Stimulated activated CD8-positive, alpha-beta memory T cell treated with anti-CD3 and anti-CD28 coated beads, Interleukin-2, amount 100 ng/mL, for 1 hour (primary cell): ENCODE measurements at places on chromosomes 5 and 9.

GRCh38 chr5:174198541-174198940 lies 153.0 kb downstream of the NSG2 start:
- DNase-seq: no peak

DNA sequence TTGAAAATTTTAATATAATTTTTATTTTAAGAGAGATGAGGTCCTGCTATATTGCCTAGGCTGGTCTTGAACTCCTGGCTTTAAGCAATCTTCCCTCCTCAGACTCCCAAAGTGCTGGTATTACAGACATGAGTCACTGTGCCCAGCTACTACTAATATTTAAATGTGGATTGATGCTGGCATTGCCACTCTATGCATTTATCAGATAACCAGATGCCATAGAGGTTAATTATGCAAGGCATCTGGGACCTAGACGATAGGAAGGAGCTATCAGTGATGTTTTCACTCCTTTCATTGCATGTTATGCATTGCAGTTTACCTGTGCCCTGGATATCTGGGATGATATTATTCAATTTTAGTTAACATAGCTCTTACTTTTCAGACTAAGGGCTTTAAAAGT lies 127.0 kb downstream of the RPS23 start:
- no peak for DNase-seq

- DNase-seq: no peak
These were observed 73.8 kb downstream of the AMBP start for GRCh38 chr9:114004221-114004716.

GRCh38 chr5:67453111-67453905 lies 256.7 kb upstream of the CD180 start:
- DNase-seq: no peak

GRCh38 chr5:16679190-16679589 lies 62.4 kb upstream of the RETREG1 start:
- DNase-seq: no peak

DNA sequence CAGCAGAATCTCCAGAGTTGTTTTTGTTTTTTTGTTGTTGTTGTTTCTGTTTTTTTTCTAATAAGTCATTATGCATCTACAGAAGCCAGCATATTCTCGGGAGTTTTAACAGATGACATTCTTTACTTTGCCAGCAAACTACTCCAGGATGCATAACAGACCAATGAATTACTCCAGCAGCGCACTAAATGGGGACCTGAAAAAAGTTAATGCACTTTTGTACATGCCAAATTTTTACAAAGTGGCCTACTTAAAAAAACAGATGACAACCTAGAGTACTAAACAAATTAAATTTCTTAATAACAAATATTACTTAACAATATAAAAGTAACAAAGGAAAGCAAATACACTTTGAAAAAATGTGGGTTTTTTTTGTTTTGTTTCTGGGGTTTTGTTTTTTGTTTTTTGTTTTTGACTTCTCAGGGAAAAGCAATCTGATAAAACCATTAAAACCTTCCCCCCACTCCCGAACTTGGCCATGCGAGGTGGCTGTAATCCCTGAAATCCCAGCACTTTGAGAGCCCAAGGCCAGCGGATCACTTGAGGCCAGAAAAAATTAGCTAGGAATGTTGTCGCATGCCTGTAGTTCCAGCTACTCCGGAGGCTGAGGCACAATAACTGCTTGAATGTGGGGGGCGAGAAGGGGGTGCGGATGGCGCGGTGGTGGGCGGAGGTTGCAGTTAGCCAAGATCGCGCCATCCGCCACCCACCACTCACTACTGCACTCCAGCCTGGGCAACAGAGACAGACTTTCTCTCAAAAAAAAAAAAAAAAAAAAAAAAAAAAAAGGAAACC lies 352.4 kb downstream of the CETN3 start:
- no peak for DNase-seq

GRCh38 chr5:113354055-113354454 lies 80.7 kb downstream of the TSSK1B start:
- no peak for DNase-seq

- DNase-seq: no peak
These were observed 96.7 kb upstream of the MEF2C start for GRCh38 chr5:88979726-88980125.

GRCh38 chr5:140336388-140336787 lies 10.0 kb downstream of the HBEGF start:
- DNase-seq: no peak

DNA sequence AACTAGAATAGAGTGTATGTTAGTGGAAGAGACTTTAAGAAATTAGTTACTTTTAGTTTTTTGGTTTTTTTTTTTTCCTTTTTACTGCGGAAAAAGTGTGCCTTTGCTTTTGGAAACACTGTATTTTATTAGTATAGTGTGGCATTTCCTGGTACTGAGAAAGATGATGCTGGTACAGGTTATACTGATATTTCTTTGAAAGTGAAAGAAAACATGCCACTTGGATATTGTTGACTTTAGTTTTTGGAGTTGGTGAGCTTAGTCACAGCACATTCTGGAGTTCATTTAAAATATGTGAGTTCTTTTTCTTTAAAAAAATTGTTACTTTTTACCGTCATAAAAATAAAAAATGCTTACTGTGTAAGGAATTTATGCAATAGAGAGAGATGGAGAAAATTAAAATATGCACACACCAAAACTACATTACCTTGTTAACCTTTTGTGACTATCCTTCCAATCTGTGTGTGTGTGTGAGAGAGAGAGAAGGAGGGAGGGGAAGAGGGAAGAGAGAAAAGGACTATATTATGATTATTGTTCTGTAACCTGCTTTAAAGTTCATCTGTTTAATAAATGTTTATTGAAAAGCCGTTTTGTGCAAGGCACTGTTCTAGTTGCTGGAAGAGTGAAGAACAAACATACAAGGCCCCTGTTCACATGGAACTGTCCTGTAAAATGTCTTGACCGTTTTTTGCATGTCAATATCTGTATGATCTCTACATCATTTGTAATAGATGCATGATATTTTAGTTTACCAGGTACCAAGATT lies 1.9 kb downstream of the UGCG start:
- no peak for DNase-seq

- no peak for DNase-seq
These were observed 2.3 kb downstream of the ALAD start for GRCh38 chr9:113398796-113399195.

DNA sequence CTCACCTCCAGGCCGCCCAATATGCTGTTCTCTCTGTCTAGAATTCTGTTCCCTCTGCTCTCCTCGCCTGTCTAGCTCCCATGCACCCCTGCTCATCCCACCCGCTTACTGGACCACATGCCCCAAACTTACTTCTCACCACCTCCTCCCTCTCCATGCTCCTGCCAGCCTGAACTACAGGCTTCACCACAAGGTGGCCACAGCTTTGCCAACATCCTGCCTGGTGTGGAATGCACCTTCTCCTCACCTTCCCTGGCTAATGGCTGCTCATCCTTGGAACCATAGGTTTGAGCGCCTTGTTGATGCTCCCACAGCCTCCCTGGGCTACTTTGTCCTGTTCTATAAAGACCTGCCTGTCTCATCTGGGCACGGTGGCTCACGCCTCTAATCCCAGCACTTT lies 9.6 kb downstream of the LAMC3 start:
- no peak for DNase-seq

- no peak for DNase-seq
These were observed 280.2 kb downstream of the SEMA5A start for GRCh38 chr5:9265441-9266287.

DNA sequence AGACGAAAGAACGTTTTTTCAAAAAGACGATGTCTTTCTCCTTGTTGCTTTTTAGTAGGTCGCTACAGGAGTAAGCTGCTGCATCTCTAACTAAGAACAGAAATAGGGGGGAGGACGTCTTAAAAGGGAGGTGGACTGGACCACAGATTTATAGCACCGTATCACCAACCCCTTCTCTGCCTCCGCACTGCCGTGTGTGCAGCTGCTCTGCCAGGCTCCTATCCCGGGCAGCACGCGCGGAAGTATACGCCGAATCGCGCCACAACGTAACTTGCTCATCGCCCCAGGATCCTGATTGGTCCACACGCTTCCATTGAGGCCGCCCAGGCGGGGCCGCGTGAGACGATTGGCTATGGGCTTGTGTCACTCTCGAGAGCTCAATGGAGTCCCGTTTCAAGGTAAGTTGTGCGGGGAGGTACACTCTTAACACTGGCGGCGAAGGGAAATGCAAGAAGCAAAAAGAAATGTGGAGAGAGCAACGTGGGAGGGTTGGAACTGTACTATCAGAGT lies at the start of gene ELAVL2:
Gene ELAVL2, minus strand, starts transcription at position 121 of the 510 bp plus-strand sequence. CDS start 64,006 bp downstream, outside the sequence.
- no peak for DNase-seq

DNA sequence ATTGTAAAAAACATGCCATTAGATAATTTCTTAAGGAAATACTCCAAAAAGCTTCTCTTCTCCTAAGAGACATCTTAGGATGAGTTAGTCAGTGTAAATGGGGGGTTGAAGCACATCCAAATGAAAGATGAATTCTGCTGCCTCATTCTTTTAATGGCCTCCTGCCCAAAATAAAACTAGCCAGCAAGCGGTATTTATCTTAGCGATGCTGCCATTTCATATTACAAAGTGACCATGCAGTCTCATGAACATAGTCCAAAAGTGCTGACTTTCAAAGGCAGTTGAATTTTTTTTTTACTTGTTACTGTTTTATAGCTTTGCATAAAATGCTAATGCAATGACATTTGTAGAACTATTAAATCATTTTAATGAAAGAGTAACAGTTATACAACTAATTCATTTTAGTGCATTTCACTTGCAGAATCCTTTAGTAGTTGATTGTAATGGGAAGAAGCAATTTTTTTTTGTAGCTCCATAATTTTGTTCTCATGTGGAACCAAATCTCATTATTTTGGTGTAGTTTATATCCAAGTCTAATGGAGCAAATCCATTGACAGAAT lies 151.5 kb downstream of the CAVIN4 start:
- DNase-seq: no peak

DNA sequence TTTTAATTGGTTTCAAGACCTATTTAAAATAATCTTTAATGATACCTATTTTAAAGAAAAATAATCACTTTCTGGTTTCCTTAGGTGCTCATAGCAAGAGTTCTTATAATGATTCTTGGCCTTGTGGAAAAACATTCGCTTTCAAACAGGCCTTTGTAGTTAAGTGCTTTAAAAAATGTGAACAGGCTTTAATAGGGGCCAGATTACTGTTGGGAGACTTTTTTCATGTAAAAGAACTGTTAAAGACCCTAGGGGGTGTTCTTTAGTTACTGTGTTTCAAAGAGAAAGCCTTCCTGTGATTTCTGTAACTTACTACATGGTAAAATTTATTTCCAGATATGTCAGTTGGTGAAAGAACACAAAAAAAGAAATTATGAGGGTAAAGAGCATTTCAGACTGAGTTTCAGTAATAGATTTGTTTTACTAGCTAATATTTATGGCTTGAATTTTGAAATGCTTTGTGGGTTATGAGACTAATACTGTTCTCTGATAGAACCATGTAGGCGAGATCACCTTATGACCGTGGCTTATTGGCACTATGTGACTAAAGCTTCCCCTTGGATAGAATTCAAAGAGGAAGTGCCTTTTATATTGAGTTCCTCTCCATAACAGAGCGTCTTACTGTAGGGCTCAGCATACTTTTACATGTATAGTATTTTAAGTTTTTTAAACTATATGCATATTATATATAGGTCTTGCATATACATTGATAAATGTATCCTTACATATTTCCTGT lies 70.7 kb downstream of the CSNK1G3 start:
- DNase-seq: no peak

- no peak for DNase-seq
These were observed 678.1 kb upstream of the ZNF608 start for GRCh38 chr5:125424402-125425141.

- no peak for DNase-seq
These were observed 9.1 kb downstream of the PTGES2 start for GRCh38 chr9:128118472-128118857.

- DNase-seq: no peak
These were observed 30.9 kb downstream of the CEMIP2 start for GRCh38 chr9:71737455-71737854.

GRCh38 chr9:88537761-88538091 lies 2.7 kb downstream of the NXNL2 start:
- DNase-seq: no peak

- DNase-seq: no peak
These were observed 13.8 kb downstream of the HNRNPK start for GRCh38 chr9:83966209-83966582.

DNA sequence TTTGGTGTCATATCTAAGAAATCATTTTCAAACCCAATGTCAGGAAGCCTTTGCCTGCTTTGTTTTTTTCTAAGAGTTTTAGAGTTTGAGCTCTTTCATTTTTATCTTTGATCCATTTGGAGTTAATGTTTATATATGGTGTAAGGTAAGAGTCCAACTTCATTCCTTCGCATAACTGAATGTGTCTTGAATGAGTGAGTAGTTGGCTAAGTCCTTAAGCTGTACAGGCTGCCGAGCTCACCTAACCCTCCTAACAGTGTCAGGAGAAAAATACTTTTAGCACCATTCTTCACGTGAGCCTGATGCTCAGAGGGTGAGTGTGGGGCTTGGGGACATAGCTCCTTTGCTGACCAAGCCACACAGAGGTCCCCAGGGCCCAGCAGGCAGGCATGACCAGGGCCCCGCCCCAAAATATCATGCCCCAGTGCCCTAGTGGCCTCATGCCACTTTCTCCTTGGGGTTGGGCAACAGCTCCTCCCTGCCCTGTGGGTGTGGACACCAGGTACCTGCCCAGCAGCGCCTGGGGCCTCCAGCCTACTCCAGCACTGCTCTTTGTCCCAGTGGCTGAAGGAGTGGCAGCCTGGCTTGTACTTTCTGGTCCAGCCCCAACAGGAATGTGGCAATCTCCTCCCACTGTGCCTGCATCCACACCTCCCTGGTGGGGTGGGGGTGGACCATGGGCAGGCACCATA lies 17.2 kb downstream of the PPARGC1B start:
- no peak for DNase-seq

DNA sequence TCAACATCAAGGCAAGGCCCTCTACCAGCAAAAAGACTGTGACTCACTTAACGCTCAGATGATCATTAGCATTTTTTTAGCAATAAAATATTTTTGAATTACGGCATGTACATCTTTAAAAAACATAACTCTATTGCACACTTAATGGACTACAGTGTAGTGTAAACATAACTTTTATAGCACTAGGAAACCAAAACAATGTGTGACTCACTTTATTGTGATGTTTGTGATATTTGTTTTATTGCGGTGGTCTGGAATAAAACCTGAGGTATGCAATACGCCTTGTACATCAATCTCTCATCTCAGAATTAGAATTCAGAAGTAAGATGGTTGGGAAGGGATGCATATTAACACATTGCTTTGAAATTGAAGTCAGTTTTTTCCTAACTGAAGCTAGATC lies 106.9 kb upstream of the PTCH1 start:
- DNase-seq: no peak

GRCh38 chr5:179120421-179120861 lies 60.3 kb downstream of the ZNF354C start:
- no peak for DNase-seq

DNA sequence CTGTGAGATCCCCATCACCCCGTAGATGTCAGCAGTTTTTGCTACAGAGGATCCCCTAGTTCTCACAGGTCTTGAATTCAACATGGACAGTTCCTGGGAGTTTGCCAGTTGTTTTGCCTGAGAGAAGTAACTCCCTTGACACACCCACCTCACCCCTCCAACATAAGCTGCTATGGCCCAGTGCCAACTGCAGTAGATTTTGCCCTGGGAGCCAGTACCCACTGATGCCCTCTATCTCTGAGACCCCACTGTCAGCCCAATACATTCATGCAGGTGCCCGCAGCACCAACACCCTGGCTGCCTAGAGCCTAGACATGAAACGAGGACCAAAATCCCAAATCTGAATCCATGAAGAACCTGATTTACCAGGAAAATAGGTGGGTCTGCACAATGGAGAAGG lies 583.9 kb upstream of the CTNND2 start:
- no peak for DNase-seq
